H9 (cell line): ENCODE measurements at places on chromosomes 6 and 20.

- DNase-seq: no peak
These were observed 713.5 kb downstream of the RFPL4B start for GRCh38 chr6:113060664-113061063.

DNA sequence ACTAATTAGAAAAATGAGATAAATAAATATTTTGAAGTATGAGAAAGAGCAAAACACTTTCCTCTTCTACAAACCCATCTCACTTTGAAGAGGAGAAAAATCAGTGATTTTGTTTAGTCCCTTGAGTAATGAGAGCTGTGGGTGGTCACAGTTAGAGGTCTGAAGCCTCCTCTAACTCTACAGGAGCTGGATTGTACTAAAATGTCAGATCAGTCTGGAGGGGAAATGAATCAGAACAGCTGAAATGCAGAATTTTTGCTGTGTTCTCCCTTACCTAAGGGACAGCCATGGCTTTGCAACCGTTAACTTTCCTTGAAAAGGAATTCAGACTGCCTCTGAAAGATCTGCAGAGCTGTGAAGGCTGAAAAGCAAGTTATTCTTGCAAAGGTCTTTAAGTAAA lies 11.4 kb upstream of the RFPL4B start:
- DNase-seq: no peak

DNA sequence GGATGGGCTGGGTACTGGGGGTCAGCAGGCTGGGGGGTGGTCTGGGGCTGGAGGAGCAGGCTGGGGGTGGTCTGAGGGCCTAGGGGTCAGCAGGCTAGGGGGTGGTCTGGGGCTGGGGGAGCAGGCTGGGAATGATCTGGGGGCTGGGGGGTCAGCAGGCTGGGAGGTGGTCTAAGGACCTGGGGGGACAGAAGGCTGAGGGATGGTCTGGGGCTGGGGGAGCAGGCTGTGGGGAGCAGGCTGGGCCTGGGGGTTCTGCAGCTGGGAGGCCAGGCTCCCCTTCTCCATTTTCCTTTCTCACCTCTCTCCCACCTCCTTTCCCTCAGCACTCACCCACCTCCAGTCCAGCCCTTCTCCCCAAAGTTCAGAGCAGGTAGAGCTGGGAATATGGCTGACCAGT lies 114.2 kb downstream of the PSMB1 start:
- DNase-seq: no peak

DNA sequence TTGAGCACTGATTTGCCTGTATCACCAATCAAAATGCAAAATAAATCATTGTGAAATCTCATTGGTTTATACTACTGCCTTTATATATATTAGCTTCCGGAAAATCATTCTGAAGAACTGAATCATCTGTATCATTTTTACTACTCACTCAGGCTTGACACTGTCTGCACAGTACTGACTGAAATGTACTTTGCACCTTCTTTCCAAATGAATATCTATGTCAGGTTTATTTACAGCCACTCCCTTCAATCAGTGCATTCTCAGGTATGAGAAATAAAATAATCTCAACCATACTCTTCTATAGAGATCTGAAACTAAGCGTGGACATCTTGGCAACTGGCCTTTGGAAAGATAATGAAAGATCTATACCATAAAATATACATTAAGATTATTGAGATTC lies 2.7 kb downstream of the KHDRBS2 start:
- DNase-seq: no peak

GRCh38 chr6:17536586-17536985 lies 63.5 kb upstream of the FAM8A1 start:
- DNase-seq: no peak

DNA sequence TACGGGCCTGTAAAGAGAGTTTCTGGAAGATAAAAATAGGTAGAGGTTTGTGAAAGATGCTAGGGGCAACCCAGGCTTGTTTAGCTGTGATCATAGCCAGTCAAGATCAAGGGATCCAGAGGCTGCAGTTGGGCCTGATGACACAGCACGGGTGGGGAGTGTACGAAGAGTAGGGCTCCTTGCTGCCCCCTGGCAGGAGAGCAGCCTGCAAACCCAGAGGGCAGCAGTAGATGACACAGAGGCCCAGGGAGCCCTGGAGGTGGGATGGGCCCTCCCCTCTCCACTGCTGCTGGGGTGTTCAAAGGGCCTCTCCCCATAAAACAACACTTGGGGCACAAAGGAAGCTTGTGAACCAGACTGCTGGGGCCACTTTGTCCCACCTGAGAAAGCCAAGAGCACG lies 47.2 kb downstream of the VEGFA start:
- DNase-seq: peak; percentile 72

GRCh38 chr6:20260360-20260759 lies 48.1 kb upstream of the MBOAT1 start:
- DNase-seq: no peak

GRCh38 chr6:40164345-40164755 lies 230.1 kb upstream of the MOCS1 start:
- DNase-seq: peak; percentile 52

DNA sequence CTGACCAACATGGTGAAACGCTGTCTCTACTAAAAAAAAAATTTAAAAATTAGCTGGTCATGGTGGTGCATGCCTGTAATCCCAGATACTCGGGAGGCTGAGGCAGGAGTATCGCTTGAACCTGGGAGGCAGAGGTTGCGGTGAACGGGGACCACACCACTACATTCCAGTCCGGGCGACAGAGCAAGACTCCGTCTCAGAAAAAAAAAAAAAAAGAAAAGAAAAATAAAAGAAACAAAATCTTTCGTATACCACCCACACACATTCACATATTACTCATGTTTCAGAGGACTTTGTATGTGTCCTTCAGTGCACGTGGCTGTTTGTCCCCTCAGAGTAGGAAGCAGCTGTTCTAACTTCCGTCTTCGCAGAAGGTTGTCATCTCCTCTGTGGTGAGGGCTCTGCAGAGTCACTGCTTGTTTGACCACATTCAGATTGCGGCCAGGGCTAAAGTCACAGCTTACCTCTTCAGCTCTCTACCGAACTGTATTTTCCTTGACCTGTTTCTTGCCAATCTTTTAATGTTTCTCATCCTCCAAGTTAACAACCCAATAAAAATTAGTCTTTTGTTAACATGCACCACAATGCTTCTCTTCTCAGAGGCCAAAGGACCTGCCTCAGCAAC lies 36.6 kb upstream of the HIVEP1 start:
- no peak for DNase-seq

DNA sequence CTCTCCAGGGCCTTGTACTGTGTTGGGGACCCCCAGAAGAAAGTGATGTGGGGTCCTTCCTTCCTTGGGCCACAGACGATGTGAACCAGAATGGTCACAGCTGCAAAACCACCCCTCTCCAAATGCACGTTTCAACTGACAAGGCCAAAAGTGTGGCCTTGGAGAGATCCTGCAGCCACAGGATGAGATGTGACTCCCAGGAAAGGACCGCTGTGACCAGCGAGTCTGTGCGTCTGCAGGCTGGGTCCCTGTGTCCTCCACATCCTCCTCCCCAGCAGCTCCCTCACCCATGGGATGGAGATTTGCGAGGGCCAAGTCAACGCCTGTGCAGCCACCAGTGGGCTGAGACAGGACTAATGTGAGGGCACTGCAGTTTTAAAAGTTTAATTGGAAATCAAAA lies 247.0 kb downstream of the ERMARD start:
- DNase-seq: peak; percentile 23

- DNase-seq: no peak
These were observed 443.7 kb downstream of the GJA1 start for GRCh38 chr6:121879149-121879548.
